ENCODE measurements at places on chromosomes 4 and X. TPM values are rescaled to one million over a fixed set of nuclear protein-coding genes. Genes with fewer than 3 reads are reported as not detected.

GRCh38 chr4:153471698-153472093 is 5.5 kb downstream of the TMEM131L start:
- H3K27me3 ChIP-seq = no peaks in the 10 kb centered on the region
- H3K4me1 ChIP-seq = peaks cover 4% of the 10 kb centered on the region
- H3K36me3 ChIP-seq = no peaks in the 10 kb centered on the region
- no peak for DNase-seq
- no peak overlapping the region for H3K27ac ChIP-seq
- no peak overlapping the region for H3K4me3 ChIP-seq

DUX4 gene
- total RNA-seq = not detected

NPNT gene
- total RNA-seq = 3.1 TPM

BMPR1B gene
- total RNA-seq = 12.1 TPM

CLDN2 gene
- 2.0 TPM for total RNA-seq
